NCI-H345 (cell line): ENCODE measurements at places on chromosomes 12 and 14.

GRCh38 chr14:76201162-76201561 is 49.4 kb downstream of the GPATCH2L start:
- no peak for DNase-seq

DNA sequence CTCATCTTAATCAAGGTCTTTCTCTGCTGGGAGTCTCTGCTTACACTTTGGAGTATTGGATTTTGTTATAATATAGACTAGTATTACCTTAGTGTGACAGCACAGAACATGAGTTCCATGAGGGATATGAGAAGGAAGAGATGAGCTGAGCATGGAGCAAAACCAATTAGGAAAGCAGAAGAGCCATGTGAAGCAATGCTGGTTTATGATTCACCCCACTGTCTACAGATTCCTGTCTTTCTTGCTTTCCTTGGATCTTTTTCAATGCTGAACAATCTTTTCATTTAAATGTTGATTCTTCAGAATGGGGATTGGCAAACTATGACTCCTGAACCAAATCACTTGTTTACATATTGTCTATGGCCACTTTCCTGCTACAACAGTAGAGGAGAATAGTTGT is 70.4 kb upstream of the KITLG start:
- DNase-seq: no peak

DNA sequence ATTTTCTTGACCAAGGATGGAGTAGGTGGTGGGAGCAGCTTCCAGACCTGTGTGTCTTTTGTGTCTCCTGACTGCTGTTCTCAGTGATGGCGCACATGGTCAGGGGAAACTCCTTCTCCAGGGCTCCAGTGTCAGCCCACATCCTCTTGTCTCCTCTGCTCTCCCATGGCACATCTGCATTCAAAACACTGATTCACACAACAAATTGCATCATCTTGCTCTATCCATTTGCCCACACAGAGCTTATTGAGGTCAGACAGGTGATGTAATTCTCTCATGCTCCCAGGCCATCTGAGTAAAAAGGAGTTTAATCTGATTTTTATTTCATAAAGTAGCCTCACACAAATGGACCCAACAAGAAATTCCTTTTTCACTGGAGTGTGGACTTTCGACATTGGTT is 21.8 kb upstream of the TMEM132C start:
- DNase-seq: no peak

GRCh38 chr12:29314416-29314815 is 66.6 kb downstream of the ERGIC2 start:
- DNase-seq: no peak

DNA sequence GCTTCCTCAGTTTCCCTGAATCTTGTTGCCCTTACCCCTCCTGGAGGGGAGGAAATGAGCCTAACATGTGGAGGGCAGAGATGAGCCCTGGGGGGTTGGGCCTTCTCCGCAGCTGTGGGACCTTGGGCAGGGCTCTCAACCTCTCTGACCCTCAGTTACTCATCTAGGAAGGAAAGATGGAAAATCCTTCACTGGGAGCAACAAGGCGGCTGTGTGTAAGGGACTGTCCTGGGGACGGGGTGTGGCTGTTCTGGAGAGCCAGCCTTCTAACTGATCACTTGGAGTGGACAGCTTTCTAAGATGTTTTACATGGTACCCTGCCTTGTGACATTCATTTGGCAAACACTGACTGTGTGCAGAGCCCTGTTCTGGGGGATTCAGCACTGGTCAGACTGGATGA is 14.7 kb downstream of the BEGAIN start:
- DNase-seq: no peak
